HEK293T (cell line): ENCODE measurements at places on chromosomes 12 and 14.

DNA sequence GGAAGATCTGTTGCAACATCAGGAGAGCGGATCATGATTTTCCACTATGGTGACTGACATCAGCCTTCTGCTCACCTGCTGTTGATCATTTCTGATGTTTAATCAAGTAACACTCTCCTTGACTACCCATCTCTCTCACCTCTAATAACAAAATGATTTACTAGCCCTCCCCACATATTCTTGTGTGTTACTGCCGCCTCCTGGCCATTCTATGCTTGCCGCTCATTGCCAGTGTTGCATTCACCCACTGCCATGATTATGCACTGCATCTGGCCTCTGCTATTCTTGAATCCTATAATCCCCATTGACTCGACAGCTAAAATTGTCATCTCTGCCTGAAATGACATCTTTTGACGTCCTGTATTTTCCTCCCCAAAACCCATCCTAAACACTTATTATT, 113.8 kb downstream of the RERGL start:
- DNase-seq = peak; percentile 7

GRCh38 chr12:18849761-18850160, 111.8 kb downstream of the CAPZA3 start:
- no peak for DNase-seq

GRCh38 chr12:41108032-41108431, 80.1 kb upstream of the PDZRN4 start:
- DNase-seq = no peak

GRCh38 chr14:53491256-53491883, 338.2 kb upstream of the DDHD1 start:
- DNase-seq = no peak

DNA sequence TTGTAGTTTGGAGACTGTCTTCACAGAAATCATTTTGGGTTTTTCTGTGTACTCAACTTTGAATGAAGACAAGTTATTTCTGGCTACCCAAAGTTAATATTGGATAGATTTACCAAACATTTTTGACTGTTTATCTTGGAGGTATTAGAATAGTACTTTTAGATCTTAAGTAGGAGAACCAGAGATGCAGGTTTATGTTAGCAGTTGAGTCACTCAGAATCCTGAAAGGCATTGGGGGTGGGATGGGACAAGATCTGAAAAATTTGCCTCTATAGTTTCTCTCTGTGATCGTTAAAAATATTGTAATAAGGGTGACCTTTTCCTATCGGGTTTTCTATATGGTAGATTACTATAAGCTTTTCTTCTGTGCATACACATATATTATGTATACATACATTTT, 112.3 kb downstream of the TTC6 start:
- DNase-seq = no peak

- DNase-seq = no peak
These were observed 151.6 kb downstream of the FOXA1 start for GRCh38 chr14:37443461-37443860.

DNA sequence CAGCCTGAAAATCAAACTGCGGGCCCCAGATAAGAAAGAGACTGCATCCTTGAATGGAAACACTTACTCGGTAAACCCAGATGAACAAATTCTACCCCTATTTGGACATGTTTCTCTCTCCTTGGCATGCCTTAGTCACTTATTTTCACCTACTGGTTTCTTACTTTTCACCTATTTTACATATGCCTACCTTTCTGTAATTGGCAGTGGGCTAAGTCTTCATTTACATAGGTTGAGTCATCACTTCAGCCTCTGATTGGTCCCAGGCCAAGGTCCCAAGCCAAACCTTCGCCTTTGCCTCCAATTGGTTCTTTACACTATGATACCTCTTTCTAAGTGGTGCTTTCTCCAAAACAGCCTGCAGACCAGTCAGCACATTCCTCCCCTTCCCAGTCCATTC, 111.3 kb downstream of the DYRK2 start:
- no peak for DNase-seq

DNA sequence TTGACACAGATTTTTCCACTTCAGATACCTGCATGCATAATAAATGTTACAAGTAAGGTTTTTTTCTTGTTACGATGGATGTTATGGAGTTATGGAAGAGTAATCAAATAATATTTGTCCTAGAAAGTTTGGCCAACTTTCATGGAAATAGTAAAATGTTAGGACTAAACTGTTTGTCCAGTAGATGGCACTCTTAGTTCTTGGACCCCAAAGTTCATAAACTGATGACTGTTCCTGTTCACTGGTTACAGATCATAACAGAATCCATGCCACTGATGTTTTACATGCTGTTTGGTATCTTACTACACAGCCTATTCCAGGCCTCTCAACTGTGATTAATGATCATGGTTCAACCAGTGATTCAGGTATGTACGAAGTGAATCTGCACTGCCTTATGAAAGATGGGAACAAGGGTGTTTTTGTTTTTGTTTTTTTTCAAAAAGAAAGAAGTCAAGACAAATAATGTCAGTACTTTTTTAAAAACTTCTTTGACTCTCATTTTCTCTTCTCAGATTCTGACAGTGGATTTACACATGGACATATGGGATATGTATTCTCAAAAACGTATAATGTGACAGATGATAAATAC, 48.8 kb upstream of the SLCO1C1 start:
- DNase-seq = peak; percentile 38

DNA sequence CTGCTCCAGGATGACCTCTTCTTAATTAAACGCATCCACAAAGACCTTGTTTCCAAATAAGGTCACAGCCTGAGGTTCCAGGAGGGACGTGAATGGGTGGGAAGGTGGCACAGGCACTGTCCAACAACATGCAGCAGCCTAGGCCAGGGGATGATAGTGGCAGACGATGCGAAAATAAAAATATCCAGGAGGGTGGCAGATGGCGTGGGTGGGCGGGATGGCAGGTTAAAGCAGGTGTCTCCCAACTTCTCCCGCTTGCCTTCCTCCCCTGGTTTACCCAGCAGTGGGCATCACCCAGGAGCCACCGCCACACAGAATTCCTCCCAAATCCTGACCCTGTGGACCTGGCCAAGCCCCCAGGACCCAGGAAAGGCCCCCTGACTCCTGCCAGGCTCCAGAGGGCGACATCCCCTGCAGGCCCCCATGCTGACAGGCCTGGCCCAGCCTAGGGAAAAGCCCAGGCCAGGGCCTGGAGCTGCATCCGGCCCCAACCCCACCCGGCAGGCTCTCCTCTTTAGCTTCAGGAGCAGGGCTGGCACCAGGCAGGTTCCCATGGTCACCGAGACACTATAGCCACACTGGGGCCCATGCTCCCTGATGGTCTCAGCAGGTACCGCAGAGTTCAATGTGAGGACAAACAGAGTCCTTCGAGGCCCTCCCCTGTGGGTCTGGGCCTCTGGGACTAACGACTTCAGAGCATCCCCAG, 9.7 kb downstream of the NCOR2 start:
- no peak for DNase-seq

GRCh38 chr12:106139422-106140171, 843 bp upstream of the NUAK1 start:
- DNase-seq = peak; percentile 70

- DNase-seq = peak; percentile 67
These were observed 289.2 kb downstream of the ADGRD1 start for GRCh38 chr12:131242741-131243496.

GRCh38 chr14:97539884-97540283, 742.7 kb downstream of the VRK1 start:
- no peak for DNase-seq

DNA sequence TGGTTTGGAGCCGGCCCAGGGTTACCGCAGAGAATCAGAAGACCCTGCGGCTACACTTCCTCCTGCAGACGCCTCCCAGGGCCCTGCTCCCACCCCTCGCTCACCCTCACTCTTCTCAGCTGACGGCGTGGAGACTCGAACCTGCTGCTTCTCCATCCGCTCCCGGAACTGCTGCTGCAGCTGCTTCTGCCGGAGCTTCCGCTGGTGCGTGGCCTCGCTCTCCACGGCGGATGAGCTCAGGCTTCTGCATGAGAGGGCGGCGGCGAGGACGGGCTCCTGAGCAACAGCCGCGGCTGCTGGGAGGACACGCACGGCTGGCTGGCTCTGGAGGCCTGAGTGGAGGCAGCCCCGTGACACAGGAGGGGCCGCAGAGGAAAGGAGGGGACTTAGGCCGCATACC, 33.3 kb downstream of the RAD52 start:
- DNase-seq = no peak

DNA sequence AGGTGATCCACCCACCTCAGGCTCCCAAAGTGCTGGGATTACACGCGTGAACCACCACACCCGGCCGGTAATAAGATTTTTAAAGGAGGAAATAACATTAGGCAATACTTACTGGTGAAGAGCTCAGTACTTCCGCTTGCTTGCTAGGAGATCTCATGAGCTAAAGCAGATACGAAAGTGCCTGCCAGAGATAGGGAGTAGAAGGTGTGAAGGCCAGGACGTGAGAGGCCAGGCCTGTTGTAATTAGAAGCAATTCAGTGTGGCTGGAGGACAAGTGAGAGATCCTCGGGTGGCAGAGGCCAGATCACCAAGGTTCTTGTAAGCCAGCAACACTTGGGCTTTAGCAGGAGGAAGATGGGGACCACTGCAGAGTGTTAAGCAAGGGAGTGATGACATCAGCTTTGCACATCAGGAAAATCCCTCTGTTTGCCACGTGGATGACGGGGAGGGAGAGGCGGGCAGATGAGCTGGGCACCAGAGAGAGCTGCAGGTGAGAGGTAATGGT, 7.6 kb downstream of the TECPR2 start:
- DNase-seq = no peak

GRCh38 chr14:52797653-52798052, 6.2 kb upstream of the GNPNAT1 start:
- DNase-seq = no peak

GRCh38 chr14:53354336-53354735, 201.2 kb upstream of the DDHD1 start:
- no peak for DNase-seq

- no peak for DNase-seq
These were observed 17.7 kb upstream of the LRP1-AS start for GRCh38 chr12:57164966-57165625.

GRCh38 chr14:18660585-18660922, 59.6 kb downstream of the OR11H12 start:
- DNase-seq = no peak

- DNase-seq = peak; percentile 25
These were observed 574 bp downstream of the PAWR start for GRCh38 chr12:79690142-79690637.

DNA sequence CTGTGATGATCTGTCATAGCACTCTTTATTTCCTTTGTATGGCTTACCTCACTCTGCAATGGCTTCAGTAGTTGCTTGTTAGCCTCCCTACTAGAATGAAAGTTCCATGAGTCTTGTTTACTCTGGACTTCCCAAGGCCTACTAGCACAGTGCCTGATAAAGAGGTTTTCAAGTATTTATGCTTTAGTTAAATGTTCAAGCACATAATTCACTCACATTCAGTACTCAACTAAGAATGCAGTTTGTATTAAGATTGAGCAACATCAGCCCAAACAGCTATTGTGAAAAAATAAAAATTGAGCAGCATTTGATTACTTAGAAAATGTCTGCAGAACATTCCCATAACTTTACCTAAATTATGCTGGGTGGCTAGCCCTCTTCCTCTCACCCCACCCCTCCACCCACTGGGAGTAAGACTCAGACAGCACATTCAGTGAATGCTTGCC, 158.9 kb upstream of the AMIGO2 start:
- DNase-seq = no peak

DNA sequence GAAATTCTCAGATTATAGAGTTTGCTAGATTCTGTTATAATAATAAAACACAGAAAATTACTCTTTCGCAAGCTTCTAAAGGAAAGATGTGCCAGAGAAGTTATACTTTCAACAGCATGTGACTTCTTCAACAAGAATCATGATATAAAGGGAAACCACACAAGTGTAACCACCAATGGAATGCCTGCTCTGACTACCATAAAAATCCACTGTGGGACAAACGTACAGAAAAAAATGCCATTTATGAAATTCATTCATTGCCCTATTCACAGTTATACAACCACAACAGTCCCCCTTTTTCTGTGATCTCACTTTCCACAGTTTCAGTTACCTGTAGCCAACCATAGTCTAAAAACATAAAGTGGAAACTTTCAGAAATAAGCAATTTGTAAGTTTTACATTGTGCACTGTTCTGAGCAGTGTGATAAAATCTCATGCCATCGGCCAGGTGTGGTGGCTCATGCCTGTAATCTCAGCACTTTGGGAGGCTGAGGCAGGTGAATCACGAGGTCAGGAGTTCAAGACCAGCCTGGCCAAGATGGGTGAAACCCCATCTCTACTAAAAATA, 3.2 kb downstream of the CATSPERB start:
- DNase-seq = no peak

DNA sequence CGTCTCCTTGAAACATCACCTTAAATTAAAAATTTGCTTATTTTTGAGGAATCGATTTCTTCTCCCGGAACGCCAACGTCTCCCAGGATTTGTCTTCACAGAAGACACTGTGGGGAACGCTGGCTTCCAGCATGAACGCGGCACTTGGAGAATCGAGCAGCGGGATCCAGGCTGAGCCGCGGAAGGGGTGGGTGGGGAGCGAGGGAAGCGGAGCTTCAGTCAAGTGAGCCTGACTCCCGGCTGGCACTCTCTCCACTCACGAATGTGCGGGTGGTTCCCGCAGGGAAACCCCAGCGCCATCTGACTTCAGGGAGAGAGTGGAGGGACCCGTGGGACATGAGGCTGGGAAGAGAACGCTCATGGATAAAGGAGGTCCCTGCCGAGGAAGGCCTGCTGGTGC, 506.0 kb upstream of the TMEM132C start:
- DNase-seq = no peak

DNA sequence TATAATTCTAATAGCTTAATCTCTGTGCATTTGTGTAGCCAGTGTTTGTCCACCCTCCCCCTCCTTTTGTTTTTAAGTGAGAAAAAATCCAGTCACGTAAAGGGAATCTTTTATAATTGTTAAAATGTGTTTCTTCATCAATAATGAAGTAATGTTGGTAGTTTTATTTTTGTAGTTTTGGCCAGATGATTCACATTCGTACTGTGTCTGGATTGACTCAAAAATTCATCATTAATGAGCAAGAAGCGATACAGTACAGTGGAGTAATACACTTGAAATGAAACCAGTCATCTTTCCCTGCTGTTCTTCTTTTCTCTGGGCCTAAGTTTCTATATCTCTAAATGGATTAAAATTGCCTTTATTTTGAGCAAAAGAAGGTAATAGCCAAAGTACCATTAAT, 86.5 kb downstream of the SRGAP1 start:
- no peak for DNase-seq

GRCh38 chr14:54221432-54221803, 175.4 kb upstream of the CDKN3 start:
- no peak for DNase-seq

GRCh38 chr14:70707138-70708038, 65.7 kb downstream of the TTC9 start:
- DNase-seq = no peak

- DNase-seq = no peak
These were observed 84.4 kb upstream of the DDHD1 start for GRCh38 chr14:53237488-53237887.

DNA sequence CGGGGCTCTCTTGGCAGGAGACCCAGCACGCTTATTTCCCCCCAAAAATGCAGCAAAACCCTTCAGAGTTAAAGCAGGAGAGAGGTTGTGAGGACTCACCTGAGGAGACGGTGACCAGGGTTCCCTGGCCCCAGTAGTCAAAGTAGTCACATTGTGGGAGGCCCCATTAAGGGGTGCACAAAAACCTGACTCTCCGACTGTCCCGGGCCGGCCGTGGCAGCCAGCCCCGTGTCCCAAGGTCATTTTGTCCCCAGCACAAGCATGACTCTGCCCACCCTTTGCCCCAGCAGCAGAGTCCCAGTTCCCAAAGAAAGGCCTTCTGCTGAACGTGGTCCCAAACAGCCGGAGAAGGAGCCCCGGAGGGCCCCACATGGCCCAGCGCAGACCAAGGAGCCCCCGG, 337.7 kb downstream of the TMEM121 start:
- no peak for DNase-seq

GRCh38 chr14:54332490-54332889, 64.3 kb upstream of the CDKN3 start:
- DNase-seq = no peak
